ENCODE measurements at places on chromosomes 3 and 15.

DNA sequence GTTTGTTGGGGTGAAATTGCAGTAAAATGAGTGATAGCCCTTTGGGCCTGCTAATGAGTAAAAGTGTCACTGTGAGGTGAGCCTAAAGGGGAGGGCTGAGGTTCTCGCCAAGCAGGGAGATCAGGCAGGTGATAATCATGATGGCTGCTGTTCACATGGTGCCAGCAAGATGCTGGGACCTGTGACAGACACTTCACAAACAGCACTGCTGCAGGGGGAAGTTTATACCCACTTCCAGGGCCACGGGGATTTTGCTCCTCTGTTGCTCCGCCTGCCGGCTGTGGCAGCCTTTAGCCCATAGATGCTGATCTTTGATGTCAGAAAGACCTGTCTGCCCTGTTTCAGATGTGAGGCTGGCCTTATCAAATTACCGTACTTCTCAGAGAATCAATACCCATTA, 96.7 kb downstream of the SV2B start:
- DNase-seq = no peak

- no peak for DNase-seq
Measured at GRCh38 chr3:173875790-173876189, 478.2 kb downstream of the NLGN1 start.

DNA sequence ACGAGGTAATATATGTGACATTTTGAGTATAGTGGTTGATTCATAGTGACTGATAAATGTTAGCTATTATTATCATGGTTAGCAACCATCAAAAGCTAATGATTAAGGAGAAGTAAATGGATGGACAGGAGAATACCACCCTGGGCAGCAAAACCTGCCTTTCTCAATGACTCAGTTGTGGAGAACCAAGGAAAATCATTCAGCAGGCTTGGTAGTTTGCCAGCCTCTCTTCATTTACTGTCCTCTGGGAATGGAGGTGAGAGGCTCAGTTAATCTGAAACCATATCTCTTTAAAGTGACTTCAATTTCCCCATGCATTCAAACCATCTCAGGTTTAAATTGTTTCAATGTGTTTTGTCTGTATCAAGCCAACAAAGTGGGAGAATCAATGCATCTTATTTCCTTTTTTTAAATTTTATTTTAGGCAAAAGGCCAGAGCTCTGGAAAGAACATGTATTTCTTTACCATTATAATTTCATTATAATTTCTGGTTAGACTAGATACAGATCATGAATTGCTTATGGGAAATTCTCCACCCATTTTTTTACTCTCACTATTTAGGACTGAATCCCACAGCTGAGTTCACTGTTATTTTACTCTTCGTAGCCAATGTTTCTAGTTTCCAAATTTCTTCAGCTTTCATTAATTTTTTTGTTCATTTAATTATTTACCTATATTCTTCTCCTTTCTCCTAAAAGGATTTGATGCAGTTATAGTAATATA, 2.7 kb downstream of the TM4SF18 start:
- DNase-seq = no peak

DNA sequence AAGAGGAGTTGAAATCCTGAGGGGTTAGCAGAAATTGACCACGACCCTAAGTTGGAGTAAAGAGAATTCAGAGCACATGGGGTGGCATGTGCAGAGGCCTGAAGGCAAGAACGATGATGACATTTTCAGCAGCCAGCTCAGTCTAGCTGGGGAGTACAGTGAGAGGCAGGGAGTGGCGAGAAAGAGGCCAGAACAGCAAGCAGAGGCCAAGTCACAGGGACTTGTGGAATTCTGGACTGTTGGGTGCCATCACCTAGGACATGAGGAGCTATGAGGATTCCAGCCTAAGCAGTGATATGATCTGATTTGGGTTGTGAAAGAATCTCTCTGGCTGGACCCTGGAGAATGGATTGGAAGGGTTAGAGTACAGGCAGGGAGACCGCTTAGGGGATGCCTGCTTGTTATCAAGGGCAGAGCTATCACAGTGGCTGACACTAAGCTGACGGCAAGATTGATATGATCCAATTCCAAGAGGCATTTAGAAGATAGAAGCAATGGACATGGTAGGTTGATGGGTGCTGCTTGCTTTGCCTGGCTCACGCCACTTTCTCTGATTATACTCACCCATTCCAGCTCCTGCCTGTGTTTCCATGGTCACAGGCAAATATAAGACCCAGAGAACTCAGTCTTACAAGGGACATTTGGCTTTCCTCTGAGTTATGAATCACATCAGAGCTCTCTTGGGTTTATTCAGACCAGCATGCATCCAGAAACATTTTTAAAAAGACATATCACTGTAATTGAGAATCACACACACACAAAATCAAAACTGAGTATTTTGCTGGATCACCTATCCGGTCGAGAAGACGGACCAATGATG, 66.4 kb downstream of the LRTM1 start:
- DNase-seq = no peak

- no peak for DNase-seq
Measured at GRCh38 chr3:112056451-112056929, 22.0 kb downstream of the TMPRSS7 start.

All from KBM-7 (cell line).